ENCODE measurements at places on chromosomes 12 and 14.
A peak's percentile ranks its signal among the peaks of the same experiment; 100 is the strongest.

DNA sequence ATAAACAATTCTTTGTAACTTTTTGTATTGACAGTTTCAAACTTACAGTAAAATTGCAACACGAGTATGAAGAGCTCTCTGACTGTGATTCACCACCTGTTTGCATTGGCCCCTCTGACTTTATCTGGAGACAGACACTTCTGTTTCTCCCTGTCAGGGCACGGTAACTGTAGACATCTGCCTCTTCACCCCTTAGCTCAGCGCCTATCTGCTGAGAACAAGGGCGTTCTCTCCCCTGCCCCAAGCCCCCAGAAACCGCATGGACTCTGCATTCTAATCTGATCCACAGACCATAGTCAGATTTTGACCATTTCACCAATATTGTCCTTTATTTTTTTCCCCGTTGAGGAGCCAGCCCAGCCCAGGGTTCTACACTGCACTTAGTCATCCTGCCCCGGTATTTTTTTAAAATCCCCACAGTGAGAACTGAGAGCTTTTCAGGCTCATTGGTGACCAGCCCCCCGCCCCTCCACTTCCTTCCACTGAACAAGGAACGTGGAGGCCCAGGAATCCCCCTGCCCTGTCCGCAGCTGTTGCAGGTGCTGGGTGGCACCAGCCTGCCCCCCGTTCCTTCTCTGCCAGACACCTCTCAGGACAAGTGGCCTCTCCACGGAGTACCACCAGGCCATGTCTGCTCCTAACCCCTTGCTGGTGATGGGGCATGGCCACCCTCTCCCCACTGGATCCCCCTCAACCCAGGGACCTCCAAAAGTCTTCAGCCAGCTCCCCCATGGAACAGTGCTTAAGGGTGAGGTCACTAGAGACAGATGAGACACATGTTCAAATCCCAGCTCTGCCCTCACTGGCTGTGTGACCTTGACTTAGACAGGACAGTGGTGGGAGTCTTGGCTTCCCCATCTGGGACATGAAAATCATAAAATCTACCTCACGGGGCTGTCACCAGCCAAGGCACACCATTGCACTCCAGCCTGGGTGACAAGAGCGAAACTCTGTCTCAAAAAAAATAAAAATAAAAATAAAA, 11.2 kb downstream of the RHOF start:
- DNase-seq: no peak

DNA sequence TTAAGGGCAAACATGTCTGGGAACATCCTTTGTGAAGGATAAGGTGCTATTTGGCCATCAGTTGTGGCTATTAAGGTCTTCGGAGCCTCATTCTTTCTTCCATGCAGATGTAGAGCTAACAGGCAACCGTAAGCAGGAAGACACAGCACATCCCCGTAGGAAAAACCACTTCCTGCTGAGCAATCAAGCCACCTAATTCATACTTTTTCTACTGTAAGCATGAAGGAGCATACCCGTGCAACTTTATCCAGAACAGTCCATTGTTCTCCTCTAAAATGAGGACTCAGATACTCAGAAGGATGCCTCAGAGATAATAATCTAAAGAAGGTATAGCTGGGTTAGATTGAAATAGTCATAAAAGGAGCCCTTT, 232.0 kb downstream of the PPM1H start:
- DNase-seq: no peak

DNA sequence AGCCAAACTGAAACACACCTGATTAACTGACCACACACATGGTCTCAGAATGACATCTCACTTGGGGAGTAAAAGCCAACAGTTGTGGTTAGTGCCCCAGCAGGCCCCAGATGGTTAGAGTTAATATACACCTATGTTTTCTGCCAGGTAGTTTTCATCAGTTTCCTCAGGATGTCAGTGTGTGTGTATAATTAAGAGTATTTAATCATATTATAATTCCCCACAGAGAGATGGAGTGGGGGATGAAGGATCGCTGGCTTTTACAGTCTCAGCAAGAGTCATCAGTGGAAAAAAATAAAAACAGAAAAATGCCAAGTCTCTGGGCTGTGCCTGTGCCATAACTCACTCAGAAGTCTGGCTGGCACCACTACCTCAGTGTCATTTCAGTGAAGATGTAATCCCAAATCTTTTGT, 412.5 kb downstream of the ZFP36L1 start:
- DNase-seq: no peak

- no peak for DNase-seq
Measured at GRCh38 chr12:113645603-113646002, 173.9 kb upstream of the LHX5 start.

DNA sequence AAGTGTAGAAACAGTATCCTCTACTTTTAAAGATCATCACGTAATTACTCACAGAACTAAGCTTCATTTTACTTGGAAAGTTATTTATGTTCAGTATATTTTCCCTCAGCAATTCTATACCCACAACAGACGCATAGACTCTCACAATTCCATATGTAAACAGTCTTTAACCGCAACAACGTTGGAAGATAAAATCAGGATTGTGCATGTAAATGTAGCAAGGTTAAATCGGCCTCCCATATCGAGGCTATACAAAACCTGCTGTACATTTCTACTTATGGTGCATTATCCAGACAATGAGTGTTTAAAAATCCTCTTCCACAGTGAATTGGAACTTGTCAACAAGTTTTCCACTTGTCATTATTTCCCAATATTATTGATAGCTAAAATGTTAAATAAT, 581.1 kb downstream of the SLC16A7 start:
- no peak for DNase-seq

DNA sequence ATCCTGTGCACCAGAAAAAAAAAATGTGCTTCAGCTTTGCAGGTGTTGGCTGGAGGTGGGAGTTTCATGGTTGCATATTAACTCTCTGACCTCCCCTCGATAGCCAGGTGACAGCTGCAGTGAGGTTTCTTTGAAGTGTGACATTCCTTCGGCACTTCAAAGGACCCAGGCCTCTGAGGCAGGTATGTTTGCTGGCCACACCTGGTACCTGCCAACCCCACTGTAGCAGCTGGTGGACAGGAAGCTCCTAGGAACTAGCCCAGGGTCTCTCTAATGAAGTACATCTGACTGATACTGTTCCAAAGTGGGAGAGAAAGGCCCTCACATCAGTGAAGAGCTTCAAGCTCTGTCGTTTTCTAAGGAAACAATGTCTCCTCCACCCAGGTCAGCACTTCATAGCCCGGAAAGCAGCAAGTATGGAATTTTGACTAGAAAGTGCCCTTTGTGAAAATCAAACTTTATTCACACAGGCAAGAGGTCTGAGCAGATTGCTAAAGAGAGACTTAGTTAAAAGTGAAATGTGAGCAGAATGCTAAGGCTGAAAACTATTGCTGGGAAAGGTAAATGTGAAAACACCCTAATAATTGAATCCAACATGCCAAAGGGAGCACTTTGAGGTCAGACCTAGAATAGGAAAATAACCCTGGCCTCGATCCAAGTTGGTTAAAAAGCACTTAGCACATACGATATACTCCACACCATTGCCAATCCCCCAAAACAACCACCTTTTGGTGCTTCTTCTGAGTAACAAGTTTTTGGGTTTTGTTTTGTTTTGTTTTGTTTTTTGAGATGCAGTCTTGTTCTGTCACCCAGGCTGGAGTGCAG, 71.3 kb downstream of the PHLDA1 start:
- peak; percentile 63 for DNase-seq

GRCh38 chr12:116958402-116959197, 47.9 kb downstream of the FBXW8 start:
- DNase-seq: no peak

- DNase-seq: no peak
Measured at GRCh38 chr12:22250762-22251161, 83.7 kb downstream of the ST8SIA1 start.

DNA sequence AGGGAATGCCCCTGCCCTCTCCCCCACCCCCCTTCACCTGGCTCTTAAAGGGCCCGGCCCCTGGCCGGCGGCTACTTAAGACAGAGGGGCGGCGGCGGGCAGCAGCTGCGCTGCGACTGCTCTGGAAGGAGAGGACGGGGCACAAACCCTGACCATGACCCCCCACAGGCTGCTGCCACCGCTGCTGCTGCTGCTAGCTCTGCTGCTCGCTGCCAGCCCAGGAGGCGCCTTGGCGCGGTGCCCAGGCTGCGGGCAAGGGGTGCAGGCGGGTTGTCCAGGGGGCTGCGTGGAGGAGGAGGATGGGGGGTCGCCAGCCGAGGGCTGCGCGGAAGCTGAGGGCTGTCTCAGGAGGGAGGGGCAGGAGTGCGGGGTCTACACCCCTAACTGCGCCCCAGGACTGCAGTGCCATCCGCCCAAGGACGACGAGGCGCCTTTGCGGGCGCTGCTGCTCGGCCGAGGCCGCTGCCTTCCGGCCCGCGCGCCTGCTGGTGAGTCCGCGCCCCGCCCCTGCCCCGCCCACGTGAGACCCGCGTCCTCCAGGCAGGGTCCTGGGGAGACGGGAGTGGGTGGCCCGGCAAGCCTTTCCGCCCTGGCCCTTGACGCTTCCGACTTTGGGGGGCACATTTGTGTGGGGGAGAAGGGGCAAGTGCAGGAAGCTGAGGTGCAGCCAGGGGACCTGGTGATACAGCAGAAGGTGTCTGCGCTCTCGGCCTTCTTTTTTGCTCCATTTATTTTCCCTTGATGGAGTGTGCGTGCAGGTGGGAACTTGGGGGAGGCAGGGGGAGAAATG, at the start of gene IGFBP6:
Gene IGFBP6, plus strand, starts transcription at position 104 of the 790 bp plus-strand sequence. Its CDS starts 51 bp downstream, at position 155.
- peak; percentile 65 for DNase-seq

- no peak for DNase-seq
Measured at GRCh38 chr12:112682586-112682985, 109.0 kb upstream of the RPH3A start.

GRCh38 chr12:80118565-80119324, 19.4 kb downstream of the OTOGL start:
- no peak for DNase-seq

- DNase-seq: no peak
Measured at GRCh38 chr12:12436831-12437345, 80.0 kb downstream of the BORCS5 start.

DNA sequence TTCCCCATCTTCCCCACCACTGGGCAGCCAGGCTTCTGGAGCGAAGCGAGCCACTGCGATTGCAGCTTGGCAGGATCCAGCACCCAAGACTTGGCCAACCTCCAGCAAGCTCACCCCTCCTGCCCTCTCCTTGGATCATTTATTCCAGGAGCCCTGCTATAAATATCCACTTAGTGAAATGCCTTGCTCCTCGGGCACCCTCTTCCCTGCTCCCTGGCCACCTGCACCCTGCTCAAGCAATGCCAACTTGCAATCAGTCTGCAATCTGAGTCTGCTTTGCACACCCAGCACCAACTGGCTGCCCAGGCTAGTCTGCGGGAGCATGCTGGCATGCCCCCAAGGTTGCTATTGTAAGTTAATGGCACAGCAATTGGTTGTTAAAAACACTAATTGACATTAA, 666.0 kb downstream of the MED13L start:
- no peak for DNase-seq

DNA sequence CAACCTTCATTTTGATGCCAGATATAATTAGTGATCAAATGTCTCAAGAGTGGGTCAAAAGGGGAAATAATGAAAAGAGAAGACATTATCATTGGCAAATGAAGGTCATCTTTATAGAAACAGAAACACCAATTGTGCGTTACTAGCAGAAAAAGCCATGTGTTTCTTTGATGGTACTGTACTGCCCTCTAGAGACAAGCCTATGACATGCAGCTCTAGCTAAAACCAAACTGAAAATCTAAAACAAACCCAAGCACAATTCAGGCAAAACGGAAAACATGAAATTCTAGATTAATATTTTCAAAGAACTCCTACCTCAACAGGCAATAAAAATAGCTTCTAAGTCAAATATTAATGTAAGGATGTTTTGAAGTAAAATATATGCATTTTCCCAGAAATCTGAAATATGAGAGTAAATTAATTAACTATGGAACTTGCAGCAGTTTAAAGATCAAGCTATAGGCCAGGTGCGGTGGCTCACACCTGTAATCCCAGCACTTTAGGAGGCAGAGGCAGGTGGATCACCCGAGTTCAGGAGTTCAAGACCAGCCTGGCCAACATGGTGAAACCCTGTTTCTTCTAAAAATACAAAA, 115.4 kb downstream of the KLHL28 start:
- no peak for DNase-seq

Data from PC-9 (cell line).